ENCODE measurements at places on chromosomes 6 and 20.

DNA sequence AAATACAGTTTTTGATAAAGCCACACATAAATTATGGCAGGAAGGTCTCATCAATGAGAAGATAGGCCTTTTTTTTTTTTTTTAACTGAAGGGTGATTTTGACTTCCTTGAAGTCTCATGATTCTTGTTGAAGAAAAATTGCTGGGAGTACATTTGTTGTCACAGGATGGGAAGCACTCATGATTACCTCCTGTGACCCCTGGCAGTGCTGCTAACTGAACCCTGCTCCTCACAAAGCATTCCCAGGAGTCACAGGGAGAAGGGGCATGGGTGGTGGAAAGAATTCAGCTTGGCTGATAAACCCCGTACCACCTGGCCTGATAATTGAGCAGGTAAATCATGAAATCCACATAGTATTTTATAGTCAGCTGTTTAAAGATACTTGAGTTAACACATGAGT is 86.9 kb downstream of the CD109 start:
- DNase-seq = no peak

DNA sequence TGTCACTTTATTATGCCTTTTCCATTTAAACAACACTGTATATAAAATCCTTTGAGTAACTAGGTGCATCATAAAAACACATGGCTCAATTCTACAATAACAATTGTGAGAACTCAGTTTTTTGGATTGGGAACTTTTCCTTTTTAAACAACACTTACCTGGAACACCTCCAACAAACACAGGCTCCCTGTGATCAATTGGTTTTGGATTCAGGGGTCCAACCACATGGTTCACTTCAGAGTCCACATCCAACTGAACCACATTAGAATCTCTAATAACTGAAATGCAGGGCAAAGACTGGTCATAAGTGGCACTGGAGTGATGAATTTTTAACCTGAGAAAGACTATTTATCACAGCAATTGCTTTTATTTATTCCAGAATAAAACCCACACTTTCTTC is 26.5 kb downstream of the FAM229B start:
- DNase-seq = no peak

DNA sequence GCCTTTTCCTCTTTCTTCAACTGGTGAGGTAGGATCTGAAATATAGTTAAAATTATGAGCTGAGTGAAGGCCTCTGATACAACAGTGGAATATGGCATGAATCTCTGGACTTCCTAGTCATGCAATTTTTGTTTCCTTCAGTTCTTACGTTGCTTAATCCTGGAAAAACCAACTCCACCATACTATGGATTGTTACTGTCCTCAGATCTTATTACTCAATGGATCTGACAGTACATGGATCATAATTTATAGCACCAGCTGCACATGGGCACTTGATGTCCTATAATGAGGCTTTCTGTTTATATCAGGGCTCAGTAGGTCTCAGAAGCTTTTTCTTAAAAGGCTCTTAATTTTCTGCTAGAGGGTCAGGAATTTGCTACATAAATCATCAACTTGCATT is 1341.0 kb upstream of the EYS start:
- DNase-seq = no peak

DNA sequence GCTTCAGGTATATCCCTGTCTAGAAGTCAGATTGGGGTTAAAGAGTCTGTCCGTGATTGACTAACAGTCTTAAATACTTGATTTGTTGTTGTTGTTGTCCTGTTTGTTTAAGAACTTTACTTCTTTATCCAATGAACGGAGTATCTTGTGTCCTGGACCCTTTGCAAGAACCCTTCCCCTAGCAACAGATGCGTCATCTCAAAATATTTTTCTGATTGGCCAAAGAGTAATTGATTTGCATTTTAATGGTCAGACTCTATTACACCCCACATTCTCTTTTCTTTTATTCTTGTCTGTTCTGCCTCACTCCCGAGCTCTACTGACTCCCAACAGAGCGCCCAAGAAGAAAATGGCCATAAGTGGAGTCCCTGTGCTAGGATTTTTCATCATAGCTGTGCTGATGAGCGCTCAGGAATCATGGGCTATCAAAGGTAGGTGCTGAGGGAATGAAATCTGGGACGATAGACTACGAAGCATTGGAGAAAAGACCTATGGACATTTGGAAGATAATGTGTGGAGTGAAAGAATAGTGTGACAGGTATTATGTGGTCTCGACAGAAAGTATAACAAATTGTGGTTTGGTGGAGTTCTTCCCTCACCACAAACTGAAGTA is at the start of gene HLA-DRA:
Gene HLA-DRA (plus strand): TSS at position 286 of the 613 bp plus-strand sequence. CDS start 64 bp downstream, at position 350.
- peak; percentile 32 for DNase-seq

DNA sequence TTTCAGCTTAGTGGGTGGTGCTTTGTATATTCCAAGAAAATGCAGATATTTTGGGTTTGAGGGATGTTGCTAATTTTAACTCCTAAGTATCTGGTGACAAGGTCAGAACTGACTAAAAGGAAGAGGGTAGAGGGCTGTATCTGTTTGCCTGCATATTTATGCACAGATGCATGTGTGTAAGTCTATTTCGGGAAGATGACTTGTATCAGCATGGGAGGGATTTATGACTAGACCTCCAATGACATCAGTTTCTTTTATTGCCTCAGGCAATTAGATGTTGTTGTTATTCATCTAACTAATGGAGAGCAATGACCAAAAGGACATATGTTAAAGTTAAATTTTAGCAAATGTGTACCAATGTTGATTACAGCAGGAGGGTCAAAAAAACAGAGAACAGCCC is 734.3 kb downstream of the QKI start:
- no peak for DNase-seq

GRCh38 chr6:3370361-3371221 is 86.3 kb downstream of the SLC22A23 start:
- DNase-seq = peak; percentile 25

DNA sequence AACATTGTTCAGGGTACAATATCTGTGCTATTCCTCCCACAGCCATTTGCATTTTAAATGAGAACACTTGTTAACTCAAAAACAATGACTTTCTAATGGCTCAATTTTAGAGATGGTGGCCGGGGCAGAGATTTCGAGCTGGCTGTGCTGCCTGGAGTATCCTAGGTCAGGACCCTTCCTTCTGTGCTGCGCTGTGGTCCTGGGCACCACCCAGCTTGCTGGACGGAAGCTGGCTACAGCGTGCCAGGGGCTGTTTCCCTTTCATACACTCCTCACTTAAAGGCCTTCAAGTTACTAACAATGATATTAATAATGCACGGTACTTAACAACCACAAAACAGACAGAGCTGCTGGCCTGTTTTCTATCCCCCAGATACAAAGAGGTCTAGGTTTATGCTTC is 194.4 kb upstream of the CST7 start:
- DNase-seq = no peak

GRCh38 chr6:154824076-154824475 is 90.9 kb downstream of the SCAF8 start:
- DNase-seq = no peak

GRCh38 chr20:48710341-48711043 is 117.3 kb downstream of the PREX1 start:
- no peak for DNase-seq

- no peak for DNase-seq
Observed at GRCh38 chr20:49671433-49671832, 42.2 kb downstream of the B4GALT5 start.

DNA sequence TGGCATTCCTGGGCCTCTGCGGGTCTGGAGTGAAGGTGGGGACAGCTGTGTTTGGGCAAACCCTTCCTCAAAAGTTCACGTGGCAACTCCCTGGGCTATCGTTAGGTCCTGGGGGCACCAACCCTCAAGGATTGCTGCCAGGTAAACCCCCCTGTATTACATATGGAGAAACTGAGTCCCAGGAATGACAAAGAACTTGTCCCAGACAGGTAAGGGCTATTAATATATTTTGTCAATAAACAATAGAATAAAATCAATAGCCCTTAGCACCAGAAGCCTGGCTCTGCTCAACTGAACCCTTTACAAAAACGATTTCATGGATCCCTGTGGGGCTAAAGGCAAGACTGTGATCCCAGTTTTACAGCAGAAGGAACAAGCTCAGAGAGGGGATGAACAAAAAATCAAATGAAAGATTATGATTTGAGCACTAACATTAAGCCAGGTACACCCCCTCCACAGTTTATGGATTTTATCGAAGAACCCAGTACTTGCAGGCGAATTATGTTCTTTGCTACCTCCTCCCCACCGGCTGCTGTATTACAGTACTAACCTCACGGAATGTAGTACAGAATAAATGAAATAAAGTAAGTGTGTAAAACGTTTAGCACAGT is 2.7 kb downstream of the ID1 start:
- no peak for DNase-seq

DNA sequence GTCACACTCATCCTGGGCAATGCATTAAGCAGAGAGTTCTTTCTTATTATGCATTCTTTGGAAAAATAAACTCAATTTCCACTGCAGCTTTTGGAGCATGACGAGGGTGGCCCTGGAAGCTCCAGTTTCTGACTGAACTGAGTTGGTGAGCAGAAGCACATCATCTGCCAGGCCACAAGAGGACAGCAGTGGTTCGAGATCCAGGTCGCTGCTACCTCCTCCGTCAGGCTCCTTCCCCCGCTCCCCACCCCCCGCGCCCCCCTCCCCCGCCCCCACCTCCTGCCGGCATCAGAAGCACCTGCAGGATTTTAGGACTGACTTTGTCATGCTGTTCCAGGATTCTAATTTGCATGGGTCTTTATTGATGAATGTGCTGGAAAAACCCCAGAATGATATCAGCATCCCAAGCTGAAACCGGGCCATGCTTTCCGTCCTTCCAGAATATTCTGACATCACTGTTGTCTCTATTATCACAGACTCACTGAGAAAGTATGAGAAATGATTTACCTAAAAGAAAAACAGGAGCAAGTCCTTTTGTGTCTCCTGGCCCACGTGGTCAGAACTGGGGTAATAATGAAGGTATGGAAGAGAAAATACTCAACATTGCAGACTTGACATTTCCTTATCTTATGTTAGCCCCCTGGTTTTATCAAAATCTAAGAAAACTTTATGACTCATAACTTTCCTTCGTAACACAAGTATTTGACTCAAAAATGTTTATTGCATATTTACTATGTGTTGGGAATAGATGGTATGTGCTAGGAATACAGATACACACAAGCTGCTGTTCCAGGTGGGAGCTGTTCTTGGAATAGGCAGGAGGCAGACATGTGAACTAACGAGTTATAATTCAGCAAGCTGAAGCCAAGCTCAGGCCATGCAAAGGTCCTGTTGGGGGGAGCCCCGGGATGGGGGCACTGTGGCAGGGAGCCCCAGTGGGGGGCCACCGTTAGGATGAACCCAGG is 220.2 kb upstream of the EXOC2 start:
- DNase-seq = no peak

GRCh38 chr6:157879873-157880254 is 56.8 kb downstream of the SNX9 start:
- no peak for DNase-seq

DNA sequence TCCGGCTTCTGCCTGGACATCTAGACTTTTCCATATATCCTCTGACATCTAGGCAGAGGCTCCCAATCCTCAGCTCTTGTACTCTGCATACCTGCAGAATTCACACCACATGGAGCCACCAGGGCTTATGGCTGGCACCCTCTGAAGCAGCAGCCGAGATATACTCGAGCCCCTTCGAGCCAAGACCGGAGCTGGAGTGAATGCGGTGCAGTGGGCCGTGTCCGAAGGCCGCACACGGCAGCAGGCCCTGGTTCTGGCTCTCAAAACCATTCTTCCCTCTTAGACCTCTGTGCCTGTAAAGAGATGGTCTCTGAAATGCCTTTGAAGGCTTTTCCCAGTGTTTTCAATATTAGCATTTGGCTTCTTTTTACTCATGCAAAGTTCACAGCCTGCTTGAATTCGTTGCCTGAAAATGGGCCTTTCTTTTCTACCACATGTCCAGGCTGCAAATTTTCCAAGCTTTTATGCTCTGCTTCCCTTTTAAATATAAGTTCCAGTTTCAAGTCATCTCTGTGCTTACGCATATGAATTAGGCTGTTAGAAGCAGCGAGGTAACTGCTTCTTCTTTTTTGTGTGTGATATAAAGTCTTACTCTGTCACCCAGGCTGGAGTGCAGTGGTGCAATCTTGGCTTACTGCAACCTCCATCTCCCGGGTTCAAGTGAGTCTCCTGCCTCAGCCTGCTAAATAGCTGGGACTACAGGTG is 3.8 kb upstream of the SIRPB1 start:
- no peak for DNase-seq

DNA sequence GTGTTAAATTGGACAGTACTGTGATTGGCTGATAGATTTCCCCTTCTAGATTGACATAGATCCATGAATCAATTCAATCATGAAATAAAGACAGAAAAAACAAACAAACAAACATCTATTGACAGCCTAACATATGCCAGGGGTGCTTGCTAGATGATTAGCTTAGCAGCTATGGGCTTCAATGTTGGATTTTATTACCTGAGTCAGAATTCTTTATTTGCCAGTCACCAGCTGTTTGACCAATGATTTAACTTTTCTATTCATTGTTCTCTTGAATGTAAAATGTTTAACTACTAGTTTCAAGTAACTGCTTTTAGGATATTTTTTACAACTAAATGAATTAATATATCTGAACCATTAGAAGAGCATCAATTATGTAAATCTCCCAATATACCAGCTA is 901.3 kb upstream of the CITED2 start:
- no peak for DNase-seq

- no peak for DNase-seq
Observed at GRCh38 chr20:18749528-18749927, 64.1 kb upstream of the SCP2D1 start.

GRCh38 chr6:79094938-79095337 is 16.9 kb upstream of the PHIP start:
- DNase-seq = no peak

GRCh38 chr6:1855890-1856289 is 246.2 kb downstream of the FOXC1 start:
- no peak for DNase-seq

- no peak for DNase-seq
Observed at GRCh38 chr20:5835871-5836270, 85.7 kb downstream of the SHLD1 start.

GRCh38 chr20:23585808-23586734 is 17.8 kb upstream of the CST9L start:
- DNase-seq = no peak

GRCh38 chr6:111784433-111784832 is 88.8 kb downstream of the FYN start:
- DNase-seq = no peak

DNA sequence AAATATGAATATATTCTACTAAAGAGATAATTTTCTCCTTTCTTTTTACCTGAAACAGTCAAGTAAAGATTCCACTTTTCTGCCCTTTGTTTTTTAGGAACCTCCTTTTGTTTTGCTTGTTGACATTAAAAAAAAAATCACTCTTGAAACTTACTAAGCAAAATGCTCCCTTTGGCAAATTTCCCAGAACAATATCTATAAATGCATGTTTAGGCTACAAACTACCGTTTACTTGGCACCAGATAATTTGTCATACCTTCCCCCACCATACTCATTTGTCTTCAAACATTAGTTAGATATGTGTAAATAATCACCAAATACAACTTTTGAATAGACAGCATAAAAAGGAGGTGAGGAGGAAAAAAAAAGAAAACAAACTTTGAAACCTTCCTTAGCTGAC is 604.7 kb downstream of the RFPL4B start:
- no peak for DNase-seq

GRCh38 chr6:56849896-56850295 is 105.0 kb upstream of the BEND6 start:
- DNase-seq = no peak
